Aorta (tissue), 5 donors: ENCODE measurements at places on chromosomes 1 and 21. TPM values are rescaled to one million over a fixed set of nuclear protein-coding genes. Genes with fewer than 3 reads are reported as not detected.

GRCh38 chr1:117147856-117148588 is 26.5 kb upstream of the TRIM45 start:
- no peak overlapping the region for H3K27ac ChIP-seq
- no peaks in the 10 kb centered on the region for H3K36me3 ChIP-seq
- DNase-seq: no peak
- H3K4me1 ChIP-seq: no peaks in the 10 kb centered on the region
- H3K4me3 ChIP-seq: no peak overlapping the region

DNA sequence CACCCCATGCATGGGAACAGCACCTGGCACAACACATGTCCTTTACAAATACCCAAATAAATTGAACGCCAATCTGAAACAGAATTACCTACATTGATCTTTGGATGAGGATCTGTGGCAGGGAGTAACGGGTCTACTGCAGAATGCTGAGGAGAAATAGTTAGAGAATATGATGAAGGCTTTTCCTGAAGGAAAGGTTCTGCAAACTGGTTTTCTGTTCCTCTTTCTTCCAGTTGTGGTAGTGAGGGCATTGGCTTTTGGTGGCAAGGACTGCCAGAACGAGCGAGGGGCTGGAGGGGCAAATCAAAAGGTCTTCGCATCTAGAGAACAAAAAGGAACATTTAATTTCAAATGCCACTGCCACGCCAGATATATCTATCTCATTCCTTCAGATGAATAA is 19.8 kb downstream of the CEP104 start:
- H3K27ac ChIP-seq: no peak overlapping the region
- H3K4me3 ChIP-seq: no peak overlapping the region
- H3K4me1 ChIP-seq: no peaks in the 10 kb centered on the region
- H3K27me3 ChIP-seq: no peaks in the 10 kb centered on the region
- peaks cover 8% of the 10 kb centered on the region for H3K36me3 ChIP-seq
- DNase-seq: no peak

DNA sequence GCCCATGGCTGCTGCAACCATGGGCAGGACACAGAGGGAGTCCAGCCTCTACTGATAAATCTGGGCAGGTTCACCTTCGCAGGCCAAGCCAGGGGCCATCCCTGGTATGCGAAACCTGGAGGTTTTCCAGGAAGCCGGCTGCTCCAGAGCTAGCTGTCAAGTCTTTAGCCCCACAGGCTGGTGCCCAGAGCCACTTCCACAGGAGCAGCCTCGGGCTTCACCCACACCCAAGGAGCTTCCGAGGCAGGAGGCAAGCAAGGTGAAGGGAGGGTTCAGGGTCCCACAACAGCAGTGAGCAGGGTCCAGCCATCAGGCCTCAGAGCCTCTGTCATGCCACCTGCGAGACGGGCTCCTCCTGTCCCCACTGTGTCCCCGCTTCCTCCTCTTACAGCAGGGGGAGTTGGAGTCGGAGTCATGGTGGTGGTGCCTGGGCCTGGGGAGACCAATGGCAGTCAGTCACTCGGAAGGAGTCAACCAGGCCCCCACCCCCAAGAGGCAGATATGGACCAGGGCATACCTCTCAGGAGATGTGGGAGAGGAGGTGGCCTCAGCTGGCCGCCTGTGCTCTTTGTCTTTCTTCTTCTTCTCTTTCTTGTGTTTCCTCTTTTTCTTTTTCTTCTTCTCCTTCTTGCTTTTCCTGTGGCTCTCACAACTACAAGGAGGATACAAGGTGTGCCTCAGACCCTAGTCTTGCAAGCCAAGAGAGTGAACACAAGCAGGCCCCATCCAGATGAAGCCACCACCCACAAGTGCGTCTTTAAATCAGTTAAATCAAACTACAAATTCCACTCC is 2.1 kb downstream of the C1orf35 start:
- no peak overlapping the region for H3K4me3 ChIP-seq
- H3K36me3 ChIP-seq: no peaks in the 10 kb centered on the region
- no peaks in the 10 kb centered on the region for H3K27me3 ChIP-seq
- no peak for DNase-seq

PRAMEF15 gene
- not detected for total RNA-seq

DNA sequence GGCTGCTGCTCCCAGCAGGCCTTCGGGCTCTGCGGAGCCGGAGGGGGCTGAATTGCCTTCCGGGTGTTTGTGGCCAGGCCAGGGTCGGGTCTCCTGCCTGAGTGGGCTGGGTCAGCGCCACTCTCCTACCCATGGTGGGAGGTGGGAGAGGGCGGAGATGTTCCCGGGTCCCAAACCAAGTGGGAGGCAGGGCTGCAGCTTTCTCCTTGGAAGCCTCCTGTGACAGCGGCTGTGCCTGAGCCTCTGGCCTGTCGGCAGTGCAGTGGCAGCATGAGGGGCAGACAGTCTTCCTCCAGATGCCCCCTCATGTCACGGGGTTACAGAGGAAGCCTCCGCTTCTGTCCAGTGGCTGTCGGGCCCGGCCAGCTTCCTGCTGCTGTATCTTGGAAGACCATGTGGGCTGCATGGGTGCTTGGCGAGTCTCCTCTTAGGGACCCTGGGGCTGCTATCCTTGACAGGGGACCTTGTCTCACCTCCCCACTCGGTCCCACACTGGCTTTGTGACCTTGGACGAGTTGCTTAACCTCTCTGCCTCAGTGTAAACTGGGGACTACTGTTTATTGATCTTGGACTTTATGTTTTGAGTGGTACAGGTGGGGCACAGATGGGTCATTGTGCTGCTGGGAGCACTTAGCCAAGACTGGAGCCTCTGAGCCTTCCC is 4.3 kb downstream of the SKI start:
- H3K36me3 ChIP-seq: no peaks in the 10 kb centered on the region
- H3K27ac ChIP-seq: peak overlapping the region; percentile 24
- peak overlapping the region; percentile 24 for H3K4me3 ChIP-seq
- no peaks in the 10 kb centered on the region for H3K27me3 ChIP-seq

DNA sequence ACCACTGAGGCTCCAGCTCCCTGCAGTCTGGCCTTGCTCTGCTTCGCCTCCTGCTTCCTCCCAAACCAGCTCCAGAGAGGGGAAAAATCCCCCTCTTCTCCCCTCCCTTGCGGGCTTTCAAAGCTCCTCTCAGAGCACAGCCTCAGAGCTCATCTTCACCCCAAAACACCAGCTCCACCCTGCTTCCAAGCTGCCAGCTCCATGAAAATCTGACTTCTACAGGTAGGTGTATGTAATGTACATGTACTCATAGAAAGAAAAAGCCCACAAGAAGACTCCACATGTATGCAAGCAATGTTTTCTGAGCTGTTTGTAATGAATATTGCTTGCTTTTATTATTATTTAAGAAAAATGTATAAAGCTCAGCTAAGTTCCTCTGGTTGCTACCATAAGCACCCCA is 8.4 kb downstream of the SLC41A1 start:
- no peaks in the 10 kb centered on the region for H3K27me3 ChIP-seq
- no peaks in the 10 kb centered on the region for H3K4me1 ChIP-seq
- H3K4me3 ChIP-seq: no peak overlapping the region

LRRIQ3 gene
- total RNA-seq: 0.36 TPM

TLCD4 gene
- 17.3 TPM for total RNA-seq

DNA sequence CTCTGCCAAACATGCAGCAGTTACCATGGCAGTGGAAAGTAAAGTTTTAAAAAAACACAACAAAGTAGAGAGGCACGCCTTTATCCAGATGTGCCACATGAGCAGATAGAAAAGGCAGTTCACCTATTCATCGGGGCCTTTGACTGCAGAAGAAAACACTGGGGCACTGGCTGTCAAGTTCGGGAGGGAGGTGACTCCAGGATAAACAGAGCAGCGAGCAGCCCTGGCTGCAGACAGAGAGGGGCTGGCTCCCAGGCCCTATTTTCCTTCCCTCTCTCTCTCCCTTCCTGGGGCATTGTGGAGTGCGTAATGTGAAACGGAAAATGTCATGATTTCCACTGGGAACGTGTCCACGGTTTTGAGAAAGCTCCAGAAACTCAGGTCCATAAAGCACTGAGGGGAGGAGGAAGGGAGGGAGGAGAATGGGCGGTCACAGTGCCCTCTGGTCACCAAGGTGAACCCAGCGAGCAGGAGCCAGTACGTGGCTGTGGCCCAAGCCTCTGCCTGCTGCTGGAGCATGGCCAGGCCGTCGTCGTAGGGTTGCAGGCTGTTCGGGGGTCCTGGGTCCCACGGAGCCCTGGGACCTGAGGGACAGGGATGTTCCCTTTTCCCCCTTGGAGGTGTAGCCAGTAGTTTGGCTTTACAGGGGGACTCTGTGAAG is 114.7 kb upstream of the IRF2BP2 start:
- H3K27ac ChIP-seq: peak overlapping the region; percentile 95
- H3K36me3 ChIP-seq: no peaks in the 10 kb centered on the region
- no peaks in the 10 kb centered on the region for H3K27me3 ChIP-seq
- H3K4me1 ChIP-seq: no peaks in the 10 kb centered on the region

THEM5 gene
- not detected for total RNA-seq
